ENCODE measurements at places on chromosomes 5 and 9. TPM values are rescaled to one million over a fixed set of nuclear protein-coding genes. Genes with fewer than 3 reads are reported as not detected.
A peak's percentile ranks its signal among the peaks of the same experiment; 100 is the strongest.

DNA sequence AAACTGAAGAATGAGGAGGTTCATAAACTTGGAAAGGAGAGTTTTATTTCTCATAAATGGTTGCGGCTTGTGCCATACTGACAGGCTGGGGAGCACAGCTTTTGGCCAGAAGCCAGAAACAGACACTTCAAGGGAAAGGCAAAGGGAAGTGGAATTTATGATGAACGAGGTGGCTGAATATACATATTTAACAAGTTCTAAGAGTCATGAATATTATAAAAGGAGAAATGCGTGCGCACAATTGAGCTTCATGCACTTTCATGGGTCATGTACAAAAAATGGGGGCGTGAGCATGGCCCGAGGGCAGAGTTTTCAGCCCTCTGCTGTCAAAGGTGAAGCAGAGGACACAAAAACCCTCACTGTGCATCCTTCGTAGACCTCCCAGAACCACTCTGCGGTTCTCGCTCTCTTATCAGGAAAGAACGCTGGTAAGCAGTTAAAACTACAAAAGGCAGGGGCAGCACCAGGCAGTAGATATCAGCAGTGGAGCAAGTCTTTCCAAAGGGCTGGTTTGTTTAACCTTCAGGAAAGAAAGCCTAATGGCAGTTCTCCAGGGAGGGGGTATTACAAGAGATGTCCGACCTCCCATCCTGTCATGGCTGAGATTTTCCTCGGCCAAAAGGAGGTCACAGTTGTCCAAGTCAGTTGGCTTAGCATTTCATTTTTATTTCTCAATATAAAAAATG is 29.0 kb downstream of the AUH start:
- no peak for DNase-seq

DNA sequence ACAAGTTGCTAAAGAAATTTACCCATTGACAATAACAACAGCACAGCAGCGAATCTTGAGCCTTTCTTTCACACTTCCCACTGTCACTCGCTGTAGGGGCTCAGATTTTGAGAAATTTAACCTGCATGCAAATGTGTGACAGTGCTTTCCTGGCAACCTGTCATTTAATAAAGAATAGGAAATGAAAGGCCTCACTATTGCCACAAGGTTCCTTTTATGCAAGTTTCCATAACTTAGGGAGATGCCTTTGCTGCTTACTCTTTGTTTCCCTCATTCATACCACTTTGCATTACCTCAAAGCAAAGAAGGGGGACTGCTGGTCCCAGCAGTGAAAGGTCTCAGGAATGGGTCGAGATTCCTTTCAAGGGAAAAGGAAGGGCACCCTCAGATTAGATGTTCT is 49.5 kb downstream of the PTCD2 start:
- no peak for DNase-seq

GRCh38 chr5:97628807-97629206 is 445.8 kb upstream of the RIOK2 start:
- no peak for DNase-seq

The DDX4 gene
- not detected for total RNA-seq

The GABRG2 gene
- not detected for total RNA-seq

GRCh38 chr5:158914008-158915000 is 185.4 kb downstream of the EBF1 start:
- DNase-seq, result no peak

The SLC6A3 gene
- 0.57 TPM for total RNA-seq

DNA sequence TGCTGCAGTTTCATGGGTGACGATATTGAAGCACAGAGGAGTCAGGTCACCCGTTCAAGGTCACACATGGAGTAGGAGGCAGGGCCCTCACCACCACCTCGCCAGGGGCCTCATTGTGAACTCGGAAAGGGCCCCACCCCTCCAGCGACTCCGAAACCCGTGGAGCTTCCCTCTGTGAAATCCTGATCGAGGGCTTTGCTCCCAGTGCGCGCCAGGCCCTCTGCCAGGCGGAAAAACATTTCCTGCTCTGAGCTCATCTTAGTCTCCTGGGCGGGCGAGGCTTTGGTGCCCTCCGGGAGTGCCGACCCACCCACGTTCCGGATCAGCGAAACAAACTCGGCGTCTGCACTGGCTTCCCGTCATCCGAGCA is 75.0 kb upstream of the FCN1 start:
- DNase-seq, result no peak

- no peak for DNase-seq
Measured at GRCh38 chr9:136656183-136656738, 6.5 kb upstream of the EGFL7 start.

DNA sequence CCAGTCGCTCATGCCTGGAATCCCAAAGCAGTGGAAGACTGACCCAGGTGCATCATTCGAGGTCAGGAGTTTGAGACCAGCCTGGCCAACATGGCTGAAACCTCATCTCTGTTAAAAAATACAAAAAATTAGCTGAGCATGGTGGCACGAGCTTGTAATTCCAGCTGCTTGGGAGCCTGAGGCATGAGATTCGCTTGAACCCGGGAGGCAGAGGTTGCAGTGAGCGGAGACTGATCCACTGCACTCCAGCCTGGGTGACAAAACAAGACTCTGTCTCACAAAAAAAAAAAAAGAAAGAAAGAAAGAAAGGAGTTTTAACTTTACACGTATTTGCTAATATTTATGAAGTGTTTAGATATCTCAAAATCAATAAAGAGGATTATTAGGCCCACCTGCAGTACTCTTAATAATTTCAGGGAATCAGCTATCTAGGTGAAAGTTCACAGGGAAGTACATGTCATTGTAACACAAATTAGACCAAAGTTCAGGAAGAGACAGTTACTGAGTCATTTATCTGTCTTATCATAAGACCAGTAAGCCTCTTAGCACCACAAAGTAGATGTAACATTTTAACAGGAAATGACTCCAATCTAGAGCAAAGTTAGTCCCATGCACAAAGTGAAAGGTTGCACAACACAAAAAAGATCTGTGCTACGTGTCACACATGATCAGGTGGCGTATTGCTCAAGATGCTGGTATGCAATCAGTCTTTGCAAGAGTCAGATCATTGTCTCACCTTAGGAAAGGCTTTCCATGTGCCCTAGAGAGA is 34.1 kb upstream of the PLIN2 start:
- DNase-seq, result peak; percentile 83

The ZNF462 gene
- 74.8 TPM for total RNA-seq

The LHX6 gene
- 5.7 TPM for total RNA-seq

The NSG2 gene
- not detected for total RNA-seq

The NMUR2 gene
- not detected for total RNA-seq

GRCh38 chr5:28084069-28084468 is 1045.7 kb upstream of the CDH9 start:
- no peak for DNase-seq

GRCh38 chr5:40653221-40654022 is 26.3 kb upstream of the PTGER4 start:
- DNase-seq, result no peak

GRCh38 chr5:10695759-10696543 is 65.1 kb downstream of the DAP start:
- DNase-seq, result no peak

DNA sequence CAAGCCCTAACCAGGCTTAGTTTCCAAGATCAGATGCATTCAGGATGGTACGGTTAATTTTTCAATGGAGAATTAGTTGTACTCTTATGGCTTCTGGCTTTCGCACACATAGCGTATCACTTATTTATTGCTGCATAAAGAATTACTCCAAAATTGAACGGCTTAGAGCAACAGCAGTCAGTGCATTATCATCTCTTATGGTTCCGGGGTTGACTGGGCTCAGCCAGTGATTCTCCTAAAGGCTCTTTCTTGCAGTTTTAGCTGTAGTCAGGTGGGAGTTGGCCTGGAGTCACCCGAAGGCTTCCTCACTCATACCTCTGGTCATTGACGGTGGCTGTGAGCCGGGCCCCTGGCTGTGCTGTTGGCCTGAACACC is 595 bp upstream of the GRHPR start:
- no peak for DNase-seq

The SNCAIP gene
- 3.3 TPM for total RNA-seq

The C5orf63 gene
- 15.5 TPM for total RNA-seq

The N4BP3 gene
- total RNA-seq, result 3.3 TPM
